ENCODE measurements at places on chromosomes 3 and 15. TPM values are rescaled to one million over a fixed set of nuclear protein-coding genes. Genes with fewer than 3 reads are reported as not detected.

DNA sequence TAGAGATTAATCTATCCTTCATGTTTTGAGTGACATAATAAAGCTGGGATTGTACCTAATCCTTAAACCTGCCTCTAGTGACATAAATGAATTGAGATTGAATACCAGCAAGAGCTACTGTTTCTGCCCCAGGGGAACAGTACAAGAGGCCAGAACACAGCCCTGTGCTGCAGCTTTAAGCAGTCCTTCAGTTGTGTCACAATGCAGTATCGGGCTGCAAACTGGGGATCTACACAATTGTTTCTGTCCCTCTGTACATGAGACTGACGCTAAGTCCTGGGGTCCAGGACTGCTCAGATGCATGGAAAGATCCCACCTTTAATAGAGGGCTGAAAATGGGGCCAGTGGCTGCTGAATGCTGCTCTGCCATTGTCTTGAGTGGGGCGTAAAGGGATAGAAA, 87.5 kb downstream of the MINAR1 start:
- no peak for DNase-seq
- no peak overlapping the region for H3K27ac ChIP-seq
- no peak overlapping the region for H3K4me3 ChIP-seq
- no peaks in the 10 kb centered on the region for H3K27me3 ChIP-seq

Gene CELF6
- 1.7 TPM for total RNA-seq

DNA sequence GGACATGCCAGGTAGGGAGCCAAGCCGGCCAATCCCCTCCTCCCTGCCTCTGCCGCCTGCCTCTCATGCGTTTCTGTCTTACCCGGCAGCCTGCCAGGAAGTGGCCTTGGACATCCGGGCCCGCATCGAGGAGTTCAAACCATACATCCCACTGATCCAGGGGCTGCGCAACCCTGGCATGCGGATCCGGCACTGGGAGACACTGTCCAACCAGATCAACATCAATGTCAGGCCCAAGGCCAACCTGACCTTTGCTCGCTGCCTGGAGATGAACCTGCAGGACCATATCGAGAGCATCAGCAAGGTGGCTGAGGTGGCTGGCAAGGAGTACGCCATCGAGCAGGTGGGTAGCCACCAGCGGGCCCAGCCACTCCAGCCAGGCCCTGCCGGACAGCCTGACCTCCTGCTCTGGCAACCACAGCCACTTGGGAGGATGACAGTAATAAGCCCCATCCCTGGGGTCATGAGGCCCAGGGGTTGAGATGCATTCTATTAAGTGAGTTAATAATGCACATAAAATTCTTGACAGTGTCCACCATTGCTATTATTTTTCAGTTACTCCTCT, 37.3 kb downstream of the DNAH1 start:
- no peak overlapping the region for H3K4me3 ChIP-seq
- peaks cover 54% of the 10 kb centered on the region for H3K36me3 ChIP-seq
- H3K27me3 ChIP-seq, result no peaks in the 10 kb centered on the region
- no peak overlapping the region for H3K27ac ChIP-seq
- DNase-seq, result no peak
- H3K4me1 ChIP-seq, result no peaks in the 10 kb centered on the region

Gene SPESP1
- not detected for total RNA-seq

GRCh38 chr3:103977417-103977816, 1389.3 kb upstream of the ALCAM start:
- H3K4me3 ChIP-seq, result no peak overlapping the region
- DNase-seq, result no peak
- H3K36me3 ChIP-seq, result no peaks in the 10 kb centered on the region
- H3K27ac ChIP-seq, result no peak overlapping the region

DNA sequence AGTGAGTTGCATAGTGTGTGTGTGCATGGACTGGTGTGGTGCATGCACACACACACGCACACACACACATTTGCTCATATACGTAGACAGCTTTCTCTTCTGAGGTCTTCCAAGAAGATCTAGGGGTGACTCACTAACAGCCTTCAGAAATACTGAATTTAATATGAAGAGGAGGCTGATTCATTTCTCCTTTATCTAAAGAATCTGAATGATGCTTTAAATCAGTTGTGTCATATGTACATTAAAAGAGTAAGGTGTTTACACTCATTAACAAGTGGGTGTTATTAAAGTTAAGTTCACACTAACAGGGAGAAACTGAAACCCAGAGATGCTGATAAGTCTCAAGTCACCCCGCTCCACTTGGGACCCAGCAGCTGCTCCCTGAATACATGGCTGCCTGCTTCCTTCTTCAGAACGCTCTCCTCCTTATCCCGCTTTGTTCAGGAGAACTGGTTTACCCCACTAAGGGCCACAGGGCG, 22.0 kb downstream of the TMPRSS7 start:
- H3K36me3 ChIP-seq, result no peaks in the 10 kb centered on the region
- no peak overlapping the region for H3K27ac ChIP-seq
- H3K27me3 ChIP-seq, result peaks cover 11% of the 10 kb centered on the region
- H3K4me1 ChIP-seq, result no peaks in the 10 kb centered on the region

Gene PLSCR5
- total RNA-seq, result not detected

DNA sequence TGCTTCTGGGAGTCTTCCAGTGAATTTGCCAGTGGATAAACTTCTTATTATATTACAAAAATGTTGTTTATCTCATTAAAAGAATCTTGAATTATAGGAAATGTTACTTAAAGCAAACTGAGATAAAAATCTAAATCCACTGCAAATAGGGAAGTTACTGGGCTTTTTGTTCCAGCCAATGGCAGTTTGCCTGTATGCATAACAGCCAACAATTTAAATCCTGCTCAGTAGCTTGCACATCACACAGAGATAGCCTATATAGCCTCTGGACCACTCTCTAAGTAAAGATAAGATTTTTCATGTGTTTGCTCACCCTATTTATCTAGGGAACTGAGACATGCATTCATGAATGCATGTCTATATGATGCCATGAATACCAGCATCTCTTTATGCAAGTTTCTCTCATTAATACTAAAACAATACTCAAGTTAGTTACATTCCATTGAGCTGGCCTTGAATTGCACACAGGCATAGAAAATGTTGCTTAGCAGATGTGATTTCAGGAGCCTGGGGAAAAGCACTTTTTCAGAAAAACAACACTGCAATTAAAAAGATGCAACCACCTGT, 92.1 kb upstream of the GPR149 start:
- H3K27me3 ChIP-seq, result no peaks in the 10 kb centered on the region
- no peak for DNase-seq
- no peaks in the 10 kb centered on the region for H3K4me1 ChIP-seq
- H3K27ac ChIP-seq, result no peak overlapping the region
- no peaks in the 10 kb centered on the region for H3K36me3 ChIP-seq

Measured in CD4-positive, CD25-positive, alpha-beta regulatory T cell (primary cell).